ENCODE measurements at places on chromosomes 12 and 14.

DNA sequence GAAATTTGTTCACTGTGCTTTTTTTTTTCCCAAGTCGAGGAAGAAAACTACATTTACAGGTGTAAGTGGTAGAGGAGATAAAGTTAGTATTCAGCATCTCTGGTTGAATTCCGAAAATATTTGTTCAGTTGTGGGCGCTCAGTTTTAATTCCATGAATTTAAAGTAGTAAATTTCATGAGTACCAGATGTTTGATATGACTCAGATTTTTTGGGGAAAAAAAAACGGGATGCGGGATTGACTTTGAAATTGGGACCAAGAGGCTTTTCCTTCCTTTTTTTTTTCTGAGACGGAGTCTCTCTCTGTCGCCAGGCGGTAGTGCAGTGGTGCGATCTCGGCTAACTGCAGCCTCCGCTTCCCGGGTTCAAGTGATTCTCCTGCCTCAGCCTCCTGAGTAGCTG is 1.6 kb downstream of the TULP3 start:
- no peak for DNase-seq

DNA sequence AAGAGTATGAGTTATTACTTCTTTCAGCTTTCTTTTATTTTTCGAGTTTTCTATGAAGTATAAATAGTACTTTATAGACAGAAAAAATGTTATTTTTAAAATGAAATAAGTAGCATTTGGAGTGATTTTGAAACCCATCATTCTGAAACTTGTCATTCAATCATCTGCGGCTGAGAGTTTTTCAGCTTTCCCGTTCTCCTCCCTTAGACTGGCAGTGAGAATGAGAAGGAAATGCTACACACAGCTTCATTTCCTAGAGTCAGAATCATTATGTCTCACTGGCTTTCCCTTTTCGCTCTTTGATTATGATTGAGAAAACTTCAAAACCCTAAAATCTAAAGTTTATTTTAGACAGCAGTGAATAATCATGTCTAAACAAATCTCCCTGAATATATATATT is 33.7 kb upstream of the GNPNAT1 start:
- no peak for DNase-seq

GRCh38 chr12:46413368-46413767 is 40.8 kb upstream of the SLC38A2 start:
- DNase-seq: no peak

DNA sequence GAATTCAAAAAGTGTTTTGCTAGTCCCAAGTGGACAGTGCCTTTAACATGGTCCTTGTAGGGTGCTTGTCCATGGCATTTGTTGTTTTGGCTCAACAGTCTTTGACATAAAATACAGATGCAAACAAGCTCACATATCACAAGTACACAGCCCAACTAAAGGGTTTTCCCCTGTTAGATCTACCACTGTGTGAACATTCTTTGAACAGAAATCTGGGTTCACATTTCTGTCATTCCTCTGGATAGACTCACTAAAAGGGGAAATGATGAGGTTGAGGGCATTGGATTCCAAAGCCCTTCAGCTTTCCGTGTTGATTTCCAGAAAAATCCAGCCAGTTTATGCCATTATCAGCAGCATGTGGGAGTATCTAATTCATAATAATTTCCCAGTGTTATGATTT is 54.1 kb downstream of the EP400 start:
- peak; percentile 16 for DNase-seq

- no peak for DNase-seq
Observed at GRCh38 chr12:85784096-85784720, 52.0 kb downstream of the RASSF9 start.

DNA sequence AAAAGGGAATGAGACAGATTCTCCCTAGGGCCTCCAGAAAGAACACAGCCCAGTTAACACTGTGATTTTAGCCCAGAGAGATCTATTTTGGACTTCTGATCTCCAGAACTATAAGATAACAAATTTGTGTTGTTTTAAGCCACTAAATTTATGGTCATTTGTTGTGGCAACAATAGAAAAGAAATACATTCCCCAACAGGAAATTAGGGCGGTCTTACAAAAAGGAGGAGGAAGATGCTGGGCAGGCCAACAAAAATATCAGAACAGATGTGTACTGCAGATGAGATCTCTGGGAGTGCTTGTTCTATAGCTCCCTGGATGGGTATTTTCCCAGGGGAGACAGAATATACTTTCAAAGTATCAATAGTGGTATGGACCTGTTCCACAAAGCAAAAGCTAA is 32.0 kb upstream of the SOCS2 start:
- no peak for DNase-seq

DNA sequence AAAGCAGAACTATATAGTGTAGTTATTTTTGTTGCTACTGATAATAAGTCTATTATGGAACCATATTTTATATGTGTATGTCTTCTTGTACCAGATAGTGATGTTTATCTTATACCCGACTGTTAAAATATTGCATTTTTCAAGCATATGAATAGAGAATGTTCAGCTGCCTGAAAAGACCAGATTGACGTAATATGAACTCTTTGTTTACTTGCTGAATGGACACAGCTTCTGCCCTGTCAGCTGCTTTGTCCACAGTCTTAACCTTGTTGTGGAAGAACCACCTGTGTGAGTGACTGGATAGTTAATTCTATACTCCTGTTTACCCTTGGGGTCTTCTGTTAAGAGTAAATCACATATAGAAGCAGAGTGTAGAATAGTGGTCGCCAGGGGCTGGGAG is 109.3 kb downstream of the LGR5 start:
- DNase-seq: no peak

GRCh38 chr12:1324910-1325309 is 269.5 kb downstream of the FBXL14 start:
- DNase-seq: no peak

- no peak for DNase-seq
Observed at GRCh38 chr12:57751432-57751787, 700 bp downstream of the CDK4 start.

DNA sequence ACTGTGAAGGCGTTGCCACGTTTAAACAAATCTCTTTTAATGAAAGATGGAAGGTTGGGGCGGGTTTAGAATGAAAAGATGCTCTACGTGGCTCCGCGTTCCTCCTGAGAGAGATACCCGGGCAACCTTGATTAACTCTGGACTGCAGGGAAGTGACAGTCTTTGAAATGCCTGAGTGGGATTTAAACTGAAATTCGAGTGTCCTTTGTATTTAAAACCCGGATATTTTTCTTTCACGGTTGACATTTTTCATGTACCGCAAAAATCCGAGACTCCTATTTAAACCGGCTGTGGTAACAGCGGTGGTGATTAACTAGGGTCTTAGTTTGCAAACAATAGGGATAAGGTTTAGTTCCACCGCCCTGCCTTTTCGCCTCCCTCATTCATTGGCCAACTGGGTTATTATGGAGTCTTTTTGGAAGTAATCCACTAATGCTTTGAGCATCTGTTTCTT is 707 bp downstream of the G2E3 start:
- no peak for DNase-seq

DNA sequence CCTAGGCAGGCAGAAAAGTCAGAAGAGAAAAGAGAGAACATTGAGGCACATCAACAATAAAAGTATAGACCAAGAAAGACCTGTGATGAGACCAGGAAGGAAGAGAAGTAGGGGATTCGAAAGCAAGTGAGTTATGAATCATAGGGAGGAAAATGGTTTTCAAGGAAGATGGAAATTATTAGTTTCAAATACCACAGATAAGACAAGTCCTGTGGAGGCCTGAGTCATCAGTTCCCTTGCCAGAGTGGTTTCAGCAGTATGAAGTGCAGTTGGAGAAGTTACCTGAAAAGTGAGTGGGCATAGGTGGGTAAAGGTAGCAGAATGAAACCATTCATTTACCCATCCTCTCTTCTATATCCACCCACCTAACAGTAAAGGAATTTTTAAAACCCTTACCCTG is 25.2 kb upstream of the TSPAN8 start:
- DNase-seq: no peak

DNA sequence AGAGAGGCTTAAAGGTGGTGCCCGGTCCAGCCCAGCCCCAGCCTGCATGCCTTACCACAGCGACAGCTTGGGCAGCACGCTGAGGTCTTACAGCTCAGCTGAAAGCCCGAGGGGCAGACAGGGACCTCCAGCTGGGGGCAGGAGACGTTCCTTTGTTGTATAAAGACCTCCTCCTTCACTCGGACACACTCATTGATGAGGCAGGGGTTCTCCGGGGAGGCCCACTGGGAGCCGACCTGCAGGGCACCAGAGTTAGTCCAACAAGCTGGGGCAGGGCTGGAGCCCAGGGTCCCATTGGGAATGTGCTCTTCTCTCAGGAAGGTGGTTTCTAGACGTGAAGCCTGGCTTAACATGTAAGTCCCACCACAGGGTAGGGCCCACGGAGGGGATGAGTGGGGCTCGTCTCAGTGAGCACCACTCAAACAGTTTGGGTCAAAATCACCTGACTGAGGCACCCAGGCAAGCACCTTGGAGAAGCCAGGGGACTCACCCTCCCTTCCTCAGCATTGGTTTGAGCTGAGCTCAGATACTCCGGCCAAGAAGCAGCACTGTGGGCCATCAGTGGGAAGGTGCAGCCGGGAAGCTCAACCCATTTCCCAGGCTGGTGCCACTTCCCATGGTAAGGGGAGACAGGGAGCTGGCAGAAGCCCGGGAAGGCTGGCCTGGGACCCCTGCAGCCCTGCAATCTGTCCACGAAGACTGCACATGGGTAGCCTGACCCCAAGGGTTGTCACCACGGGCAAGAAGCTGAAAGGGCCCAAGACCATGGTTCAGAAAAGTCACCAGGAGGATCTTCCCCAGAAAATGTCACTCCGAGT is 24.3 kb upstream of the ANO2 start:
- no peak for DNase-seq

DNA sequence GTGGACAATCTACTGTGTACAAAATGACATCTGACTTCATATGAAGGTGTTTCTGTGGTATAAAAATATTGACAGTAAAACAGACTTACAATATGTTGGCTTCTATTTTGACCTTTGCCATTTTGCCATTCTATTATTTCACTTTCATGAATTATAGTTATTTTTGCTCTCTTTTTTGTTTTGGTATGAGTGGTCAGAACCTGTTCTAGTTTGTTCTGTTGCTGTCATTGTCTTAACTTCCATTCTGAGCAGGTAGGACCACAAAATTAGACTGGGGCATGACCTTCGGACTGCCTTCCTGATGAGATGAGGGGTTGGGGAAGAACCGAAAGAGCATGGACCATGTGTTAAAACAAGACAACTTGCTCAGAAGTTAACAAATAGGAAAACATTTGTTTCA is 36.5 kb upstream of the IFNG-AS1 start:
- no peak for DNase-seq
